ENCODE measurements at places on chromosomes 6 and 20. TPM values are rescaled to one million over a fixed set of nuclear protein-coding genes. Genes with fewer than 3 reads are reported as not detected.

Gene TMC2
- not detected for polyA plus RNA-seq

Gene BMP7
- 0.22 TPM for polyA plus RNA-seq

Gene TENT5A
- 0.79 TPM for polyA plus RNA-seq

Gene CDH22
- polyA plus RNA-seq: 0.03 TPM

Gene KHDC1L
- not detected for polyA plus RNA-seq

GRCh38 chr6:45959534-45960145, 56.0 kb downstream of the CLIC5 start:
- no peak for DNase-seq

GRCh38 chr20:22506827-22507226, 77.5 kb downstream of the FOXA2 start:
- no peak for DNase-seq

- no peak for DNase-seq
Observed at GRCh38 chr6:25682324-25682723, 30.3 kb downstream of the SCGN start.

DNA sequence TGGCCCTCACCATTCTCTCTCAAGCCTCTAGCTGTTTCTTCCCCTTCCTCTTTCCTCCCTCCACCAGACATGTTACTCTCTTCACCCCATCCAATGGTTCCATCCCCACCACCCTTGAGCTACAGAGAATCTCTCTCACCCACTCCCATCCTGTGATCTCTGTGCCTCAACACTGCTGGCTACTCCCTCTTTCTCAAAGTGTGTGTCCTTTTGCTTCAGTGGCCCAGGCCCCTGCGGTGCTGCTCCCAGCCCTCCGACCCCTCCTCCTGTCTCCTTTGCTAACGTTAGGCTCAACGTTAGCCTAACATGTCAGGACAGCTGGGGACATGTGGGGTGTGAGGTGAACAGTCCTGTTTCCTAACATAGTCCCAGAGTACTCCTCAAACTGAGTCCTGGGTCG, 5.9 kb downstream of the NELFE start:
- DNase-seq: no peak

DNA sequence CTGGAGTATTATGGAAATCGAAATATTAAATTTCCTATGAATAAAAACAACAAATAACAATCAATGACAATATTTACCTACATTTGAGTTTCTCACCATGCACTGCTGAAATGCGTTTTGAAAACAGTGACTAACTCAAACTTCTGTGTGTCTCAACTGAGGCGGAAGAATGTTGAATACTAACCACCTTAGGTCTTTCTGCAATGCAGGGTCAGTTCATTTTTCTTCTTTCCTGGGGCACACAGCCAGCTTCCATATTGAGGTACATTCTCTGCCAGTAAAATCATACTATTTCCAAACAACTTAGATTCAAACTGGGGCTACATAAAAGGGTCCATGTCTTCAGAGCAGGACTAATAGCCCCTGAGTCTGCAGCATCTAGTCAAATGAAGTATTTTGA, 310.1 kb downstream of the UTRN start:
- DNase-seq: no peak

DNA sequence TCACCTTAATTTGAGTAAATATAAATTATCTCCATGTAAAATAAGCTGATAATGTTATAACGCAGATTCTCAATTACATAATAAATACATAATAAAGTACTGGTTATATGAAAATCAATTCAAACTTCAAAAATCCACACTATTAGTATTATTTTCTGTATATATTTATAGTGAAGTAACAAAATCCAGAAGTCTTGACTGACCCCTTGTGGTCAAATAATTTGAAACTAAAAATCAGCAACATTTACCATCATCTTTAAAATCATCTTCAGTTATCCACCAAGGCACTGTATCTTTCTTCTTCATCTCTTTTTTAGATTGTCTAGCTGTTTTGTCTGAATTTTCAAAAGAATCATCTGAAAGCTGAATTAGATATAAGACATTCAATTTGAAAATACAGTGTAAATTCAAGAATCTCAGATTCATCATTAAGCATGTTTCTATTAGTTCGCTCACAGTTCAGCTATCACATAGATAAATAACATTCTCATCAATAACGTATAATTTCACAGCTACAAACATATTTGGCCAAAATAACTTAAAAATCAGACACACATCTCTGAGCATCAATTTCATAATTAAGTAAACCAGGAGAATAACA, 6.5 kb downstream of the CEP162 start:
- DNase-seq: peak; percentile 20

DNA sequence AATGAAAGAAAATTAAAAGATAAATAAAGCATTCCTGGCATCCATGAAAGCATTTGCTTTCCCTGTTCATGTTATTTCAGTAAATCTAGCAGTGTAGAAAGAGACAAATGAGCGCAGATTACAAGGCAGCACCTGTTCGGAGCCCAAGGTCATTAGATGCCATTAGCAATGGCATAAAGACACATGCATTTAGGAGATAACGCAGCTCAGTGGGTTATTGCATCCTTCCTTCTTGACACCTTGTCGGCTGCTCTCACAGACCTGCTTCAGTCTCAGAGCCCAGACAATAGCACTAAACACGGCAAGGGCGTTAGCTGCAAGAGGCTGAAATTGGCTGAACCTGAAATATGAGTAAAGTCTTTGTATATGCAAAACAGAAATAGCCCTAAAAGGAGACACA, 140.3 kb downstream of the ATXN1 start:
- DNase-seq: no peak

- no peak for DNase-seq
Observed at GRCh38 chr20:60453388-60454246, 495.4 kb downstream of the CDH26 start.

DNA sequence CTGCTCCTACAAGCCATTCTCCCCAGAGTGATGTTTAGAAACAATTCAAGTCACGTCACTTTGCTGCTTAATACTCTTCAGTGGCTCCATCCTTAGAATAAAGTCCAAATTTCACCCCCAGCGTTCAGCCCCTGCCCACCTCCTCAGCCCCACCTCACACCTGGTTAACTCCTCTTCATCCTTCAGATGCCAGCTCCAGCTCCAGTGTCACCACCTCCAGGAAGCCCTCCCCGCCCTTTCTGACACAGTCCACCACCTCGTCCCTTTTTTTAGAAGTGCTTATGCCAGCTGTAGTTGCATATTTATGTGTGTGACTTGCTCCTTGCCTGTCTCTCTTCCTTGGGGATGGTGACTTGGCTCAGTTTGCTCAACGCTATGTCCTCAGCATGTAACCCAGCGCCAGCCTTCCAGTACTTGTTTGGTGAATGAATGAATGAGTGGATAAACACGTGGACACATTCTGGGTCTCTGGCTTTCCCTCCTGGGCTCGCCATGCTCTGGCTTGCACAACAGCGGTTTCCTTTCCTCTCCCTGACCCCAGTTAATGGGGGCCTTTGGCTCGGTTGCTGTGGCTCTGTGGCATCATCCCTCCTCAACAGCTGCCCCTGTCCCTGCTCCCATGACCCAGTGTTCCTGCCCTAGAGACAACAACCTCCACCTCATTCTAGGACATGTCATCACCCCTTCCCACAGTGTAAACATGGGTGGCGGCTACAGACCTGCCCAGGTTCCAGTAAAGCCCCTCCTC, 3.7 kb upstream of the IP6K3 start:
- no peak for DNase-seq

- no peak for DNase-seq
Observed at GRCh38 chr6:25366903-25367545, 87.8 kb downstream of the CARMIL1 start.

DNA sequence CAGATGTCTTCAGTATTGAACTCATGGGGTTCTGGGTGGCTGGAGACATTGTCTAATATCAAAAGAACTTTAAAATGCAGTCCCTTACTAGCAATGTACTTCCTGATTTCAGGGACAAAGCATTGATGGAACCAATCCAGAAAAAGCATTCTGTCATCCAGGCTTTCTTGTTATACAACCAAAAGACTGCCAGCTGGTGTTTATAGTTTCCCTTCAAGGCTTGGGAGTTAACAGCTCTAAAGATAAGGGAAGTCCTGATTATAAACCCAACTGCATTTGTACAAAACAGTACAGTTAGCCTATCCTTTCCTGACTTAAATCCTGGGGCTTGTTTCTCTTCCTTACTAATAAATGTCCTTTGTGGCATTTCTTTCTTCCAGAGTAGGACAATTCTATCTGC, 160.0 kb downstream of the COL21A1 start:
- DNase-seq: no peak

DNA sequence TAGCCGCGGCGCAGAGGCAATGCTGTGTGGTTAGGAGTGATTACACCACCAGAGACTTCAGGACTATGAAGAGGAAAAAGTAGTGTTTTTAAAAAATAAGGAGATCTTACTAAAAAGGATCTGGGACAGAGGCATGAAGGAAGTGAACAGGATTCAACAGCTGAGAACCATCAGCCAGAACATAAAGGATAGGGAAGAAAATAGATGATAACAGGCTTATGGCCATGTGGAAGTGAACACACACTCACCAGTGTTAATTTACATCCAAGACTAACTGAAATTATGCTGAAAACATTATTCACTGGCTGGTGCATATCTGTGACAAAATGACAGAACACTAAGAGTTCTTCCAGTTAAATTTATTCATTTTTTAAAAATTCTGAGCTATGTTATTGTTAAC, 47.5 kb upstream of the BCLAF1 start:
- no peak for DNase-seq

DNA sequence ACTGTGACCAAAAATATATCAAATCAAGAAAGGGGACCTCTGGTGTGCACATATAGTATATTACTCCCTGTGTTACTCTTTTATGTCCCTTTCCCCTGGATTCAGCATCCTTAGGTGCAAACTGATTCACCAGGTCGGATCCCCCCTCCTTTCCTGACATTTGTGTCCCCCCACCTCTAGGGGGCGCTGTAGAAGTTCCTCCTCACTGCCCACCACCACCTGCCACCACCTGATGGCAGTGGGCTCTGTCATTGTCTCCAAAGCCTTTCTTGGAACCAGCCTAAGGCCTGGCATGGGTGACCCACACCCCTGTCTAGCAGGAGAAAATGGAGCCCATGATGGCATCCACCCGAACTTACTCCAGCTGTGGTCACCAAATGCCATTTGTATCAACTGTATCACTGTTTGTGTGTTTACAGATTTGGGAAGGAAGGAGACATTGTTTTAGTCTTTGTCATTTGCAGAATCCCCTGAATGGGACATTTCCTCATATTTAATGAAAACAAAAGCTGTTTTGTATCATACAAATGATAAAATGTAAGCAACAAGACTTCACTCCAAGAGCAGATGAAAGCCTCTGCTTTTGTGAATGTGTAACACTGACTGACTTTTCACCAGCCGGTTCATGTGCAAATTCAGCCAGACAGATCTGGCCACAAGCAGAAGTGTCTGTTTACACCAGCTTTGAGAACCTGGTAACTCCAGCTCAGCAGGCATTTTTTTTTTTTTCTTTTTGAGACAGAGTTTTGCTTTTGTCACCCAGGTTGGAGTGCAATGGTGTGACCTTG, 66.2 kb downstream of the ARMC2 start:
- peak; percentile 23 for DNase-seq

GRCh38 chr6:128240024-128240428, 280.4 kb downstream of the PTPRK start:
- DNase-seq: no peak

DNA sequence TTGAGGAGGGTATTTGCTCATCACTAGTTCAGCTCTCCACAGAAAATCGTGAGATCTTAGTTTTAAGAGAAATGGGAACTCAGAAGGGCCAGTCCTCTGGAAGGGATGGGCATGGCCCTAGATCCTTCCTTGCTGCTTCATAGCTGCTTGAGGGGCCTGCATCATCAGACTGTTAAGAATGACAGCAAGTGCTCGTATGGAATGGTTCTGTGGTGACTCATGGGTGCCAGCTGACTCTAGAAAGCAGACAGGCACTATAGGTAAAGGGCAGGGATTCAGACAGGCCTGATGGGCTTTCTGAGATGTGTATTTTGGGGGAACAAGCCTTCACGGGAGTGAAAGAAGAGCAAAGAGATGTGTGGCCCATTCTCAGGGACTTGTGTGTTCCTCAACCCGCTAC, 90.8 kb downstream of the MYLK4 start:
- no peak for DNase-seq

DNA sequence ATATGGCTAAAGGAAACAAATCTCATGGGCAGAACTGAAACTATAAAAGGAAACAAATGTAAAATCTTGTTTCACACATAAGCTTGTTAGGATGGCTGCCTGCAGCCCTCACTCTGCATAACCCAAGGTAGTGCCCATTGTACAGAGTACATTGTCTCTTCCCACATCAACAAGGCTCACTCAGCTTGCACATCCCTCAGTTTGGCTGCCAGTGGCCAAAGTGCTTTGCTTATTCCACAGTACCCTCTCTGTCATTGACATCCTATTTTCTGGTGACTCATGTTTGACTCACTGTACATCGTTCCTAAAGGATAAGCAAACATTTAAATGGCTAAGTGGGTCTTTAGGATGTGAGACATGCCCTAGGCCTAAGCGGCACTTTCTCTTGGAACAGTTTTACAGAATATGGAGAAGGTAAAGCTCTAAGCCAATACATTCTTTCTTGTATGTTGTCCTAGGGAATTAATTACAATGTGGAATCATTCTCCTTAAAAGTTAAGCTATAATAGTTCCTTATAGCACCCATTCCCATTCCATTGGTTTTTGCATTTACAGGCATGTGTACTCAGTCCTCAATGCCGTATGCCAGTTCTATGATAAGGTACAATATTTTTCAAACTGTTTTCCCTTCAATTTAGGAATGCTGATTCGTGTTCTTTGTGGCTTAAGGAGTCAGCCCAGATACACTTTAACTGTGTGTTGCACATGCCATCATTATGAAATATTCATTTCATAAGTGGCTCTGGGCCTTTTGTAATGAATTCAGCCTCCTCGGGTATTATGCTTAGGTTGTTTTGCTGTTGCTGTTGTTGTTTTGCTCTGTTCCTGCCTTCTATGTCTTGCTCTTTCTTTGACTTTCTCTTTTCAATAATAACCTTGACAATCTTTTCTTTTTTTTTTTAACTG, 5.5 kb downstream of the ANKEF1 start:
- peak; percentile 56 for DNase-seq

GRCh38 chr6:19895866-19896692, 58.9 kb downstream of the ID4 start:
- no peak for DNase-seq

GRCh38 chr6:152364866-152365265, 272.3 kb downstream of the SYNE1 start:
- DNase-seq: no peak

GRCh38 chr6:77462359-77463307, 658 bp downstream of the HTR1B start:
- DNase-seq: peak; percentile 11

DNA sequence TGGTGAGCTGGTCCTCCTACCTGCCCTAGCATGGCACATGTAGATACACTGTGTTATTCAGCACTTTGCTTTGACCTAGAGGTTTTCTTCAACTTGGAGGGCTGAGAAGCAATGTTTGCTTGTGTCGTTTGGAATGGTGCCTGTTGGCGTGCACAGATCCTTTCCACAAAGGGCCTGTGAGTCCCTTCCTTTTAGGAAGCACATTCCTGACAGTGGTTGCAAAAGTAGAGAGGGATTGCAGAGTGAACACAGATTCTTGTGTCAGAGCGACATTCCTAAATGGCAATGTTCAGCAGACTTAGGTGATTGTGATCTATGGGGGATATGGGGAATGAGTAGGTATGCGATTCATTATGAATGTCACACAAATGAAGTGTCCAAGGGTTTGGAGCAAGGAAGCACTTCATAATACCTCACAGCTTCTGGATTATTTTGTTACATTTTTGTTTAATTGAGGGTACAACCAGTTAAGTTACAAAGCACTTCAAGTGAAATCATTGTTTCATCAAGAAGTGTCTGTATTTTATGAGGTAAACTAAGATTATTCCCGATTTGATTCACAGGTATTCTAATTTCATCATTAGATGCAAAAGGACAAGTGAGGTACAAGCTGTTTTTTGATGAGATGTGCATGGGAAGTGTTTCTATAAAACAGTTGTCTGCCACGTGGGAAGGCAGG, 713 bp upstream of the RNF144B start:
- no peak for DNase-seq

- no peak for DNase-seq
Observed at GRCh38 chr6:1599469-1599868, 10.2 kb upstream of the FOXC1 start.
